Right cardiac atrium (tissue), 5 donors: ENCODE measurements at places on chromosomes 6 and 20. TPM values are rescaled to one million over a fixed set of nuclear protein-coding genes. Genes with fewer than 3 reads are reported as not detected.

The REM1 gene
- 1.6 TPM for total RNA-seq

The METTL24 gene
- 4.0 TPM for total RNA-seq

The CNBD2 gene
- 3.7 TPM for total RNA-seq

The GTF2H4 gene
- total RNA-seq: 22.4 TPM

The MDN1 gene
- 23.4 TPM for total RNA-seq

The C2 gene
- total RNA-seq: 10.9 TPM

The IL17F gene
- total RNA-seq: not detected

The PROKR2 gene
- not detected for total RNA-seq

The SLC32A1 gene
- total RNA-seq: not detected
